ENCODE measurements at places on chromosomes 1 and 21.

DNA sequence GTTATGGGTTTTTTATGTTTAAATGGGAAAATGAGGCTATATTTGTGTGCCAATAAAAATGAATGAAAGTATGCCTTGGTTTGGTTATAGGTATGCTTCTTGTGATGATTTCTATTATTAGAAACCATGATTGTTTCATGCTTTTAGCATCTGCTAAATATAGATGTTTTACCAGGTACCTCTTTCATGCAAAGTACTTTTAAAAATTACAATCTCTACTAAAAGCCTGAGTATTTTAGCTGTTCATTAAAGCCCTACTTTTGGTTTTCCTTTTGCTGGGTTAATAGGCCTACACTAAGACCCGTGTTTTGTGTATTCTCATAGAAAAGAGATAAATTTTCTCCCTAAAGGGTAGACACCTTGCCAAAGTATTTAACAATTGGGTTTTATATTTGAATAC, 32.0 kb downstream of the MTF2 start:
- DNase-seq: no peak

GRCh38 chr1:71548398-71548890, 467.6 kb upstream of the ZRANB2 start:
- DNase-seq: no peak

DNA sequence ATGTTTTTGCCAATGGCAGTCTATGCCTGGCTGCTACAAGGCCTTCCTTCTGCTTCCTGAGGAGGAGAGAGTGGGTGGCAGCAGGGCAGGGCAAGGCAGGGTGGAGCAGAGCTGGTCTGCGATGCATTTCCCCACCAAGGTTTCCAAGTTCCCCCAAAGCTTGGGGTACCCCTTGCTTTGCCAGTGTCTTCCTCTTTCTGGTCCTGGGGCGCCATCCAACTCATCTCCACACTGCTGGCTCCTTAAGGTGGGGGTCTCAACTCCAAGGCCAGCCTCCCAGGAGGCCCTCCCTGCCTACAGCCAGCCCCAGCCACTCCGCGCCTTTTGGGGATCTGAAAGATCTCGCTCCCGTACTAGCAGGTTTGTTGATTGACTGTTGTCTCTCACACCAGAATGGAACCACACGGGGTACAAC, 3.9 kb upstream of the SKI start:
- DNase-seq: no peak

DNA sequence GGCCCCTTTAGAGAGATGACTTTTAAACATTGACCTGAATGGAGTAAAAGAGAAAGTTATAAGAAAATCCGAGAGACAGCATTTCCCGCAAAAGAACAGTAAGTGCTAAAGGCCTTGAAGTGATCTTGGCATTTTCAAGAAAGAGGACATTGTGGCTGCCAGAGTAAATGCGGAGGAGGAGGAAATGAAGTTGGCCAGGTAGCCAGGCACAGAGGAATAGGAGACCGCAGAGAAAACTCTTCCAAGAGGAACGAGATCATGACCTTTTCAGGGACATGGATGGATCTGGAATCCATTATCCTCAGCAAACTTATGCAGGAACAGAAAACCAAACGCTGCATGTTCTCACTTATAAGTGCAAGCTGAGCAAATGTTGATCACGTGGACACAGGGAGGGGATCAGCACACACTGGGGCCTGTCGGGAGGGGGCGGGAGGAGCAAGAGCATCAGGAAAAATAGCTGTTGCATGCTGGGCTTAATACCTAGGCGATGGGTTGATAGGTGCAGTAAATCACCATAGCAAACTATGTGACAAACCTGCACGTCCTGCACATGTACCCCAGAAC, 49.7 kb downstream of the EEIG2 start:
- no peak for DNase-seq

GRCh38 chr1:104593413-104594187, 843.9 kb downstream of the AMY1C start:
- DNase-seq: no peak

DNA sequence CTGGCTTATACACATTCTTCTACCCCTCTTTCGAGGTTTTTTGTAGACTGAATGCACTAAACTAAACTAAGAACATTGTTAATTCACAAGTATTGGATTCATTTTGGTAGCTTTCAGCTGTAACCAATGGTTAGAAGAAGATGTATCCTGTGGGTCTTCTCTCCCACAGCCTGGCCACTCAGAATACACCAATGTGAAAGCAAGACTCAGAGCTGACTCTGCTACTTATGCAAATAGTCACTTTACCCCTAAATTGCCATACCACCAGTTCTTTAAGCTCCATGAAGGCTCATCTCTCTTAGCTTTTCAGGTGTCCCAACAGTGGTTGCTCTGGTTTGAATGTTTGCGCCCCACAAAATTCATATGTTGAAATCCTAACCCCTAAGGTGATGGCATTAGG, 60.1 kb downstream of the RGS13 start:
- no peak for DNase-seq

GRCh38 chr1:153556348-153556747, 7.3 kb upstream of the S100A3 start:
- no peak for DNase-seq

DNA sequence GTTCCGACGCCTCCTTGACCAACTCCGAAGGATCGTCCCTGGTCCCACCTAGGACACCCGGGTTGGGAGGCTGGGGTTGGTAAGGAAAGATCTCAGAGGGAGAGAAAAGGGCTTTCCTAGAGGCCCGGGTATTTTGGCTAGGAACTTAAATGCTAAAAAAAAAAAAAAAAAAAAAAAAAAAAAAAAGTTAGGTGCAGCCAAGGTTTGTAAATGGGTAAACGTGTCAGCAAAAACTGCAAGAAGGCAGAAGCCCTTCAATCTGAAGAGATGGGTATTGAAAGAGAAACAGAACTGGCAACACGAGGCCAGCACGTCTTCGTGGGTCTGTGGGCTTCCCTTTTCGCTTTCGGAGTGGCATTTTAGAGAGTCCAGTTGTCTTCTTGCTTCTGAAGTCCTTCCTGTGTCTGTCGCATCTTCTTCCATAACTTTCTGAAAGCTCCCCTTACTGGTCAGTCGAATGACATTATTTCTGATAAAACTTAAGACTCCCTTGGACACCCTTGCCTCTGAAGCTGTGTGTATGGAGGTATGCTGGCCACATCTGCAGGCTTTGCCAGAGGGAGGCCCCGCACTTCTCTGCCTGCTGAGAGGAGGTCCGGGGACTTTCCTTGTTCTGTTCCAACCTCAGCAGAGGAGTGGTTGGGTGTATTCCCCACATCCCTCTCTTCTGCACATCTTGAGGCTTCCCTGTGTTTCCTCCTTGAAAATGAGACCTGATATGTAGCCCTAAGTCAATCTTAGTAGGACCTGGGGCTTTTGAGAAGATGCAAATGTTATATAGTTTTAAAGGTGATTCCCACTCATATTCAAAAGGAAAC, 745 bp downstream of the RCSD1 start:
- DNase-seq: no peak

DNA sequence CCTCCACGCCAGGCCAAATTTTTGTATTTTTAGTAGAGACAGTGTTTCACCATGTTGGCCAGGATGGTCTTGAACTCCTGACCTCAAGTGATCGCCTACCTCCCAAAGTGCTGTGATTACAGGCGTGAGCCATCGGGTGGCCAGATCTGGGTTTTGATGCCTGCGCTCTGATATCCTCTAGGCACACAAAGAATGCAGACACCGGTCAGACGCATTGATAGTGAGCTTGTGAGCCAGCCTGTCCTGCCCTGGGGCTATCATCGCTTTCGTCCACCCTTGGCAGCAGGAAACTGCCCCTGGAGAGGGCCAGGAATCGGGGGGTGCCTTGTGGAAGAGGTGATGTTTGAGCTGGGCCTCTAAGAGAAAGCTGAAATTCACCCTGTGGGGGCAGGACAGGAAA, 4.0 kb downstream of the FBLIM1 start:
- DNase-seq: no peak

DNA sequence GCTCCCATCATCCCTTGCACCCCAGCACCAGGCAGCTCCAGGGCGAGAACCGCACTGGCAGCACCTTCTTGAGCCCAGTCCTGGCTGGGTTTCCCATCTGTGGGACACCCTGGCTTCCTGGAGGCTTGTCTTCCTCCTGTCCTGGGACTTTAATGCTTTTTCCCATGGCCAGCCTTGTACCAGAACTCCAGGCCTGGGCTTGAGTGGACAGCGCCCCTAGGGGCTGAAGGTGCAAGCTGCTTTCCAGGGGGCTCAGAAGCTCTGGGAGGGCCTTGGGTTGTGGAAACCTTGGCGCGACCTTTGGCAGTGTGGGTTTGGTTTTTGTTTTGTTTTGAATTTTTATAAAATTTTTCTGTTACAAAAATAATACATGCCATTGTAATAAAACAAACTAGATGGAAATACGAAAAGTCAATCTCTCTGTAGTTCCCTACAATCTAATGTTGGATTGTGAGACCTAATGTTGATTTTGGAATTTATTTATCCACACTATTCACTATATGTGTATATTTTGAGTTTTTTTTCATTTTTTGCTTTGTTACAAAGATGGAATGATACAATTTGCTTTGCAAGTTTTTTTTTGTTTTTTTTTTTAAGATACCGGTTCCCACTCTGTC, 33.8 kb upstream of the RPL11 start:
- DNase-seq: no peak

DNA sequence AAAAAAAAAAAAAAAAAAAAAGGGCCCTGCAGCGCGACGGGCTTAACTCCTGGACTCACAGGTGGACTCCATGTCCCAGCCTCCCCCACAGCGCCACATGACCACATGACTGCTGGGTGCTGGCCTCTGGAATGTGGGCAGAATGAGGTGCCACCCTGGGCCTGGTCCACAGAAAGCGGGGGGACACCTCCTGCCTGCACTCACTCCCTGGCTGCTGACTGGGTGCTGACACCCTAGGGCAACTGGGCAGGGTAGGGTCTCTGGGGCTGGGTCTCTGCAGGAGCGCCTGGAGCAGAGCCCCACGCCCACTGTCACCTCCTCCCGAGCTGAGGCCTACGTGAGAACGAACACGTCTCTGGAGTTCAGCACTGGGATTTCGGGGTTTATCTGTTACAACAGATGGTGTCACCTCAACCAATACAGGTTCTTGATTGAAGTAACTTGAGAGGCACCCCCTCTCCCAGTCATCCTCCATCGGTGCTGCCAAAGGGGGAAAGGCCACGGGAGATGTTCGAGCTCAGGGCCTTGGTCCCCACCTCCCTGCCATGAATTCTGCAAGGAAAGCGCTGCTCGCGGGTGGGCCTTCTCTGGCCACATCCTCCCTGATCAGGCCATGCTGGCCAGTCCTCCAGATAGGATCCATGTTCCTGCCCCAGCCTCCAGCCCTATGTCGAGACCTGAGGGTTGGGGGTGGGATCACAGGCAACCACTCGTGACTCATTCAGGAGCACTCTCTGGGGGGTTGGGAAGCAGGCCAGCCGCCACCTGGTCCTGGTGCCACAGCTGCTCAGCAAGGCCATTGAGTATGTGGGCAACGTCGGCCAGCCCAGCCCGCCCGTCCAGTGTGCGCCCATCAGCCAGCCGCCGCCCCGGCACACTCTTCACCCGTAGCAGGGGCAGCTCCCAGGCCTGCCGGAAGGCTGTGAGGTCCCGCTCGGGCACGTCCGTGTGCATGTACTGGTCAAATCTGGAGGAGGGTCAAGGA, 5.4 kb downstream of the CPLANE2 start:
- no peak for DNase-seq

- DNase-seq: no peak
Measured at GRCh38 chr1:4328402-4329071, 325.9 kb upstream of the AJAP1 start.

DNA sequence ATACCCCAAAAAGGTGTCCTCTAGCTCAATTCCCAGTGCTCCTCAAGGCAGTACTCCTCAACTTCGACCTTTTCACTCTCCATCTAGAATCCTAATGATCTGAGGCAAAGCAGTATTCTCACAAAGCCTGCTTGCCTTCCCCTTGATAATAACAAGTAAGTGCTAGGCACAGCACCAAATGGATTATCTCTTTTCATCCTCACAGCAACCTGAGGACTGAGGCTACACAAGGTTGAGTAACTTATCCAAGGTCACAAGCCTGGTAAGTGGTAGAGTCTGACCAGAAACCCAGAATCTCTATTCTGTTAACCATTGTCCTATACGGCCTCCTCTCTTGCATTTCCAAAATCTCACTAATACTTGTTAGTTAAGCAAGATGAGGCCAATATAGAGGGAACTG, 5.1 kb downstream of the SYDE2 start:
- no peak for DNase-seq

- DNase-seq: no peak
Measured at GRCh38 chr1:48017716-48018115, 20.5 kb upstream of the TRABD2B start.

DNA sequence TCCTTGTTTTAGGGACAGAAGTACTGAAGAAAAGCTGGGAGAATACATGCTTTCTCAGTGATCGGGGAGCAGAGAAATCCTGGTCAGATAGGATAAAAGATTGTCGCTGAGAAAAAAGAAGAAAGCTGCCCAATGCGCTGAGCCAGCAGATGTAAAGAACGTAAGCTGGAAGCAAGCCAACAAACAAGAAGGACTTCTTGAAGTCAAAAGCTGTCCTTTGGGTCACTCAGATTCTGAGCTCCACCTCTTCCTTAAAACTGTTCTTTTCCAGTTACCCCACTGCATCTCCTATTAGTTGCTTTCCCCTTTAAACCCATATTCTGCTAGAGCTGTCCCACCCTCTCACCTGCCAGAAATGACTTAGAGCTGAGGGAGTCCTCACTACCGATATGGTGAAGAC, 64.8 kb downstream of the GPR137B start:
- no peak for DNase-seq

DNA sequence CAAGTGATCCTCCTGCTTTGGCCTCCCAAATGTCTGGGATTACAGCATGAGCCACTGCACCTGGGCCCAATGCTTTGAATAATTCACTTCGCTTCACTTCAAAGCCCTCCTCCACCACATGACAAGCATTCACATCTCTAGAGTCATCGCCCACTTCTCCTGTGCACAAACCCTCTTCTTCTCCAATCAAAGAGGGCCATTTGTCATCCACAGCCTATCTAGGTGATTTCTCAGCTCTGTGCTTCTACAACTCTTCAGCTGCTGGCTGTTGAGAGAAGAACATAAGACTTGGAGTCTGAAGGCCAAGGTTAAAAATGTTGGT, 20.1 kb upstream of the PSMB2 start:
- DNase-seq: no peak

DNA sequence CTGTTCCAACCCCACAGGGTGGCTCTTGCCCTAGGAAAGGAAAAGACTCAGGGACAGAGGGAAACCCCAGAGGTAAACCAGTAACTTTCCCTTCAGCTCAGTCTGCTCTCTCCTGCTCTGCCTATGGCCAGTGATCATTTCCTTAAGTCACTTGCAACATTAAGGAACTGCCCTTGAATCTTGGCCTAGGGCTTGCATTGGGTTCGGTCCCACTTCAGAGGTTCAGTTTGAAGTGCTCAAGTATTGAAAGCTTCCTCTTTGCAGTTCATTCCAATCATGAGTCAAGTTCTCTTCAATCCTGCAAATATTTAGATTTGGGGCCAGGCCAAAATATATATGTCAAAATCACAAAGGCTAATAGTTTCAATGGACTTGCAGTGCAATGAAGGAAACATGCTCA, 97.7 kb upstream of the IRF2BP2 start:
- no peak for DNase-seq

DNA sequence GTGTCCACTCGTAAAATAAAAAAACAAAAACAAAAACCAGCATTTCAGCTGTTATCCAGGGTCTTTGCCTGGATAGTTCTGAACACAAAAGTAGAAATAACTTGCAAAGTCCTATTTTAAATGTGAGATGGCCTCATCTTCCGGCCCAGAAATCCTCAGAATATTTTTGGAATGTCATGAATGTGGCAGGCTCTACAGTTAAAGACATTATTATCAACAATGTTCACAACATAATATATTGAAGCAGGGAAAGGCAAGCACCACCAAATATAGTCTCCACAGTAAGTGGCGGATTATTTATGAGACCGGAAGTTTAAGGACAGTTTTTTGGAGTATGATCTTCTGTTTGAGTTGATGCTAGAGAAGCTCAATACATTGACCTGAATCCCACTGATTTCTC, 1.2 kb upstream of the C1orf198 start:
- peak; percentile 60 for DNase-seq

Data from left renal cortex interstitium (tissue), 4 donors.